NCI-H187 (cell line): ENCODE measurements at places on chromosomes 5 and 9.

GRCh38 chr9:117325110-117325731, 89.6 kb downstream of the ASTN2 start:
- DNase-seq, result no peak

DNA sequence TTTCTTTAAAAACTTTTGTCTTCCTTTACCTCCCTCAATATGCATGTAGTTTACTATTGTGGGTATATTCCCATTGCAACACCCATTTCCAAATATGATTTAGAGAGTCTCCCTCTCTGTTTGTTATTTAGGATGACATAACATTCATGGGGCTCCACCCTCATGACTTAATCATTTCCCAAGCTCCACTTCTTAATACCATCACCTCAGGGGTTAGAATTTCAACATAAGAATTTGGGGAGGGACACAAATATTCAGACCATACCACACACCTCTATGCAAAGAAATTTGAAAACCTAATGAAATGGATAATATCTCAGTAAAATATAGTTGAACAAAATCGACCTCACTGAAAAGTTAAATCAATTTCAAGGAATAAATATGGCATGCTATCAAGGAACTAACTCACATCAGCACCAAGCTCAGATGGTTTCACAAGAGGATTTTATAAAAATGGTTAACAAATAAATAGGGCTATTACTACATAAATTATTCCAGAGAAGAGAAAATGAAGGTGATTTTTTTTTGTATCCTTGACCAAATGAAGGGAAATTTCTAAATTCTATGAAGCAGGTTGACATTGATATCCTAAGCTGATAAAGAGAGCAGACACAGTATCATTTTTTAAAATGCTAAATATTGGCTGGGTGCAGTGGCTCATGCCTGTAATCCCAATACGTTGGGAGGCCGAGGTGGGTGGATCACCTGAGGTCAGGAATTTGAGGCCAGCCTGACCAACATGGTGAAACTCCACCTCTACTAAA, 20.2 kb upstream of the UBTD2 start:
- no peak for DNase-seq

DNA sequence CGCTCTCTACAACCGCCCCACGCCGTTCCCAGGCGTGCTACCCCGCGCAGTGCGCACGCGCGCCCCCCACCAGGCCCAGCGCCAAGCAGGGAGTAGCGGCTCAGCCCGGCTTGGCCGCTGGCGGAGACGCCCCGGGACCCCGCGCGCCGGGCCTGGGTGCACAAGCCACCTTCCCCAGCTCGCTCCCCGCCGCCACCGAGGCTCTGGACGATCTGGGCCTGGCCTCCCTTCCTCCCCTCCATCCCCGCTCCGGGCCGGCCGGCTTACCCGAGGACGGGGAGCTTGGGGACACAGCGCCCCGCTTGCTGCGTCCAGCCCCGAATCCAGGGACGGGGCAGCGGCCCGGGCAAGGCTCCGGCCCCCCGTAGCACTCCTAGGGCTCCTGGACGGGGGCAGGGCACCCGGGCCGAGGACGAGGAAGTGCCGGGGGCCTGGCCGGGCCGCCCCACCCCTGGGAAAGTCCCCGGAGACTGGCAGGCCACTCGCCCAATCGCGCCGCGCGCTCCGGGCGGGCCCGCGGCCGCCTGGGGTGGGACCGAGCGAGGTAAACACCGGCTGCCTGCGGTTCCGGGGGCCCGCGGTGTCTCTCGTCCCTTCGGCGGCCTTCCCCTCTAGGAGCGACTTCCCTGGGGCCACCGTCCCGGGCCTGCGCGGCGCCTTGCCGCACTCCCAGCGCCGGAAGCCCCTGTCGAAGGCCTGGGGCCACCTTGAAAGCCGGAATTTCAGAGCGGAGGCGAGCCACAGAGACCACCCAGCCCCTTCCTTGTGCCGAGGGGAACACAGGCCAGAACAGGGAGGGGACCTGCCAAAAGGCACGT, at the start of gene TNIP1:
TSS of gene TNIP1 (minus strand) at position 422 of the 818 bp plus-strand sequence. CDS start 15,939 bp downstream, outside the sequence.
- peak; percentile 77 for DNase-seq

DNA sequence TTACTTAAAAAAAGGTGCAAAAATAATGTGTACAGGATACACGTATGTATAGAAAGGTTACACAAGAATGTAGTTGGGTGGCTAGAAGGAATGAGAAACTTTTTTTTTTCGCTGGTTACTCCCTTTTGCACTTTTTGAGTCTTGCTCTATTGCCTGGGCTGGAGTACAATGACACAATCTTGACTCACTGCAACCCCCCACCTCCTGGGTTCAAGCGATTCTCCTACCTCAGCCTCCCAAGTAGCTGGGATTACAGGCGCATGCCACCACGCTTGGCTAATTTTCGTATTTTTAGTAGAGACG, 15.8 kb downstream of the FBXW11 start:
- DNase-seq, result no peak

DNA sequence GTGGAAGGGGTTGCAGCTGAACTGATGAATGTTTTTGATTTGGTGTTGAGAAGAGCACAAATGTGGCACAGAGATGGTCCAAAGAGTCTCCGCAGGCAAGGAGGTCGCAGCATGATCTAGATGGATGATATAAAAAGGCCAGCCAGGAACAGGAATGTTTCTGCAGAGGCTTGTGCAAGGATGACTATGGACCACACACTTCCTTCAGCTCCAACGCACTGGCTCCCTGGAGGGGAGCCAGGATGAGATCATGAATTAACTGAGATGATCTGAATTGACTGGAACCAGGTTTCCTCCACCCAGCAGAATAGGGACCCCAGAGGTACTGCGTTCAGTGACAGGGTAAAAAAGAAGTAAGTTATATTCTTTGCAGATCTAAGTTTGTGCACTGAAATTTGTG, 89.0 kb downstream of the ARSB start:
- no peak for DNase-seq

GRCh38 chr5:115324021-115324420, 27.6 kb upstream of the CCDC112 start:
- no peak for DNase-seq

DNA sequence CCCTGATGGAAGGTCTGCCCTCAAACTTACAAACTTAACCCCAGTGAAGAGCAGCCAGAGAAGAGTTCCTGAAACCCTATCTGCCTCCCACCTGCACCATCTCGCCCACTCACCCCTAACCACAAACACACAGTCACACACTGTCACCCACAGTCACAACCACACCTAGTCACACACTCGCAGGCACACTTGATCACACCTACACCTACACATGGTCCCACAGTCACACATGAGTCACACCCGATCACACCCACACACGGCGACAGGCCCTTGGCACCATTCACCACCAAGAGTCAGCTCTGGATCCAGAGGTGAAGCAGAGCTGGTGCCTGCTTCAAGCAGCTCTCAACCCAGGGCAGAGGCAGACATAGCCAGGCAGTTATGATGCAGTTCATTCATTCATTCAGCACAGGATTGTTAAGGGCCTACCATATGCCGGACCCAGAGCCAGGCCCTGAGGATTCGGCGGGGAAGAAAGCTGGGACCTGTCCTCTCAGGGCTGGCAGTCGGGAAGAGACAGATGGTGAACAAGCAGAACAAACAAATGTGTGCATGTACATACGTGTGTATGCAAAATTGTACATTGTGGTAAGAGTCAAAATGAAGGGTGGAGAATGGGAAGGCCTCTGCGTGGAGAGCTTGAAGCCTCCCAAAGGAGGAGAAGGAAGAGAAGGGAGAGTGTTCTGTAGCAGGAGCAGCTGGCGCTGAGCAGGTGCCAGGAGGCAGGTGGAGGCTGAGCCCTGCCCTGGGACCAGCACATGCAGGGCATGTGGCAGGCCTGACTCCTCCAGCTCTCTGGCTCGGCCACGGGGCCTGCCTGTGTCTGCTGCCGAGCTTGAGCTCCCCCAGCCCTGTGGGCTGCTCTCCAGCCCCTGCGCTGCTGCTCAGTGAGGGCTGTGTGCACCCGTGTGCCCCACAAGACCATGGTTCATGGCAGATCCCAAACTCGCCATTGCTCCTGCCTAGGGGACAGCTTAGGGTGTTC, 6.4 kb downstream of the TSPAN17 start:
- no peak for DNase-seq

DNA sequence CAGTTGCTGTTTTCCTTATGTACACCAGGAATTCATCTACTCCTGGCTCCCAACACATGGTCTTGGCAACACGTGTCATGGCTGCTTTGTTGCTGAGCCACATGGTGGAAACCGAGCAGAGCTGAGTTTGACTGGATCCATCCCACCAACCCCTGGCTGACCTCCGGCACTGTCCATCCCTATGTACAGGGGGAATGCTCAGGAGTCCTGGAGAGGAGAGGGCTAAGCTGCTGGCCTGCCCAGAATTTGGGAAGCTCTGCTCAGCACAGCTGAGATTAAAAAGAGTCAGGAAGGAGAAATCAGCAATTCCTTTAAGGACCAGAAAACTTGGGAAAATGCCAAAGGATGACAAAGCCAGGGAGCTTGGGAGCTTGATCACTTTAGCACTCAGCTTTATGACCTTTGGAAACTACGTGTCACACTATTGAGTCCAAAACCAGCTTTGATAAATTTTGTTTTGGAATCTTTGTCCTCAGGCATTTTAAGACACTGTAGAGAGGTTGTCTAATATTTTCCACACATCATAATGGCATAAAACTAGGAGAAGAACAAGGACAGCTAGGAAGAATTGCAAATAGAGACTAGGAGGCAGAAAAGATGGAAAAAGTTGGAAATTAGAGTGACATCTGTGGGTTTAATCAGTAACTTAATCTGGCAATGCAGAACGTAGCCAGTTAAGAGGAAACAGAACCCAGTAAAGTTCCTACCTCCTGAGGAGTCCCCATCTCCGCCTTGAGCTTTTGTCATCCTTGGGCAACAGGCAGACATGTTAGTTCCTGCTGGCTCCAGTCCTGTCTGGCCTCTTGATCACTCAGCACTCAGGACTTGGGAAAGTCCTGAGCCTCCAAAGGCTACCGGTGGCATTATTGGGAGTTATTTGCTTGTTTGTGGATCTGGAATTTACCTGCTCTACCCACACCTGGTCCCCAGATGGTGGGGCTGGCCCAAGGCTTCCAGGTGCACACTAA, 62.5 kb upstream of the PLPP1 start:
- DNase-seq, result no peak

DNA sequence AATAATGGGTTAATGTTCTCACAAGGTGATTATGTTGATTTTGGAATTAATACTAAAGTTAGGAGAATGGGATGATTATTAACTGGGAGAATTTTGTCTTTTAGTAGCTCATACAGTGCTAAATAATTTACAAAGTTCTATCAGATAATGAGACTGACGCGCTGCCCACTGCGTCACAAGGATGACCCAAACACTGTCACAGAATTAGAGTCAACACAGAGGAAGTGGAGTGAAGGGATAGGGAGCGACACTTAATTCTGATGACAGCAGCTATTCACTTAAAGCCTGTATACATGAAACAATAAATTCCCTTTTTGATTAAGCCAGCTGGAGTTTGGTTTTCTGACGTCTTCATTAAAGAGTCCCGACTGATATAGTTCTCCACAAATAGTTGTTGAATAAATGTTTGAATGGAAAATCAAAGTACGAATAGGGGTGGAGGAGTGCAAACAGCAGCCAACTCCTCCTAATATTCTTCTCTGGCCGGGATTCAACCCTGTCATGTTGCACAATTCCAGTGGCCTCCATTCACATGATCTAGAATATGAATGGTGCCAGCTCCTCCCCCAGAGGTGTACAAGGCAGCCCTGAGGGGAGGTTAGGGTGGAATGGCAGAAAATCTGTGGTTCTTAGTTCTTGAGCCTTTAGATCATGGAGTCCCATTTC, 140.3 kb downstream of the PCSK1 start:
- no peak for DNase-seq

DNA sequence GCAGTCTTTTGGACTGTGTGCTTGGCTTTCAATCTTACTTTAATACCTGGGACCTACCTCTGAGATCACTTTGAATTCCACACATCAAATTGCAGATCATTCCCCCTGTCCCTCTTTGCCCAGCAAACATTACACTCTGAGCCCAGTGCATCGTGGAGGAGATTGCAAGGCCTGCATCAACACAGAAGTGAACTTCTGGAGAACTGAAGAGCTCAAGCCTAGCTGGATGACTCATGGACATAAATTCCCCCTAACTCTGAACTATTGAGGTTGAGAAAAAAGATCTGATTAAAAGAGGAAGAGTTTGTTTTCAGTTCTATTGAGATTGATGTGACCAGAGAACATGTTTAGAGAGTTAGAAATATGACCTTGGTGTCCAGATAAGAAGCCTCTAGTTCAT, 316.0 kb upstream of the DMAC1 start:
- DNase-seq, result no peak

DNA sequence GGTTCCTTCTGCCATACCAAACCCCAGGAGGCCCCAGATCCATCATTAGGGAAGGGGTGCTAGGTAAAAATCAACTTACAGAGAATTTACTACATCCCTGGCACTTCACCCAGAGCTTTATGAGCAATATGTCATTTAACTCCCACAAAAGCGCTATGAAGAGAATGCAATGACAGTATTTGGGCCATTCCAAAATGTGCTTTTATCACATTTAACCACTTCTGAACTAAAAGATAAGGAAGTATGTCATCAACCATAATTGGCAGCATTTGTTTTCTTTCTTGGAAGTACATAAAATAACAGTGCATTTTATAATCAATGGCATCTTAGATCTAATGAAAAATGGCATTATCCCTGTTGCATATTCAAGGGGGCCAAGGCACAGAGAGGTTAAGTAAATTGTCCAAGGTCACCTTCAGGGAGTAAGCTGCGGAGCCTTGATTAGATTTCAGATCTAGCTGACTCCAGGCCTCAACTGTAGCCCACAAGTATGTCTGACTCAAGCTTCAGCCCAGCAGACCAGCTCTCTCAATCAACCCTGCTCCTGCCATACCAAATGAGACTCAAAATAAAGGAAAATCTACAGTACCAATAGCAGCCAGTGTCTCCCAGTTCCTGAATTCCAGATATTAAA, 16.5 kb downstream of the SH3TC2 start:
- DNase-seq, result no peak

- no peak for DNase-seq
Observed at GRCh38 chr5:120446068-120446492, 18.0 kb upstream of the PRR16 start.
